ENCODE measurements at places on chromosomes 12 and 14.

DNA sequence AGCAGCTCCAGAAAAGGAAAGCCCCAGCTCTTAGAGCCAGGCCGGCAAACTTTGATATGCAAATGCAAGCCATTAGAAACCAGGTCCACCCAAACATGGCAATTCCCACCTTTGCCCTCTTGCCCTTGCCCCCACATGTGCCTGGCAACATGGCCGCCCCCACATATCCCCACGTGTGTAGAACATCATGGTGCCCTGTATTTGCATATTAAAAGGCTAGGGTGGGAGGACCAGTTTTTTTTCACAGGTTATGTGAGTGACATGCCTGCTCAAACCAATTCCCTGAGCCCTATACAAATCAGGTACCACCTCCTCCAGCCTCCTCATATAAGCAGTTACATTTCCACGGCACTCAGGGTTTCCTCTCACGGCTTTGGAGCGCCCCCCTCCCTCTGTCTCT is 6.1 kb upstream of the ALDH1L2 start:
- no peak for DNase-seq

- no peak for DNase-seq
Observed at GRCh38 chr12:121668750-121669520, 519 bp downstream of the MORN3 start.

DNA sequence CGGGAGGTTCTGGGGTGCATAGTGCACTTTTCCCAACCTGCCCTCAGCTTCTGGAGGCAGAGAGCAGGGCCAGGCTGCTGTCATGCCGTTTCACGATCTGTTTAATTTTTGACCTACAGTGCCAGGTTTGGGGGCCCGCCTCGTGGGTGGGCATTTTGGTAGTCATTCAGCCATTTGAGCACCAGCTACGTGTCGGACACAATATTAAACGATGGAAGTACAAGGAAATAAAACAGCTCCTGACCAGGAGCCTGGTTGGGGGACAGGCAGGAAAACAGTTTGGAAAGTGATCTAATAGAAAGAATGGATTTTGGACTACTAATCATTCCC is 708 bp downstream of the FNTB start:
- no peak for DNase-seq

- DNase-seq, result no peak
Observed at GRCh38 chr12:77679686-77680085, 151.0 kb upstream of the NAV3 start.

DNA sequence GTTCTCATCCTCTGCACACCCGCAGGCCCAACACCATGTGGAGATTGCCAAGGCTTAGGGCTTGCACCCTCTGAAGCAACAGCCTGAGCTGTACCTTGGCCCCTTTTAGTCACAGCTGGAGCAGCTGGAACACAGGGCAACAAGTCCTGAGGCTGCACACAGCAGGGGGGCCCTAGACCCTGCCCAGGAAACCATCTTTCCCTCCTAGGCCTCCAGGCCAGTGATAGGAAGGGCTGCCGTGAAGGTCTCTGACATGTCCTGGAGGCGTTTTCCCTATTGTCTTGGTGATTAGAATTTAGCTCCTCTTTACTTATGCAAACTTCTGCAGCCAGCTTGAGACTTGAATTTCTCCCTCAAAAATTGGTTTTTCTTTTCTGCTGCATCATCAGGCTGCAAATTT is 373.5 kb upstream of the CLEC14A start:
- DNase-seq, result no peak

GRCh38 chr12:123468786-123469185 is 10.8 kb downstream of the SNRNP35 start:
- DNase-seq, result no peak

DNA sequence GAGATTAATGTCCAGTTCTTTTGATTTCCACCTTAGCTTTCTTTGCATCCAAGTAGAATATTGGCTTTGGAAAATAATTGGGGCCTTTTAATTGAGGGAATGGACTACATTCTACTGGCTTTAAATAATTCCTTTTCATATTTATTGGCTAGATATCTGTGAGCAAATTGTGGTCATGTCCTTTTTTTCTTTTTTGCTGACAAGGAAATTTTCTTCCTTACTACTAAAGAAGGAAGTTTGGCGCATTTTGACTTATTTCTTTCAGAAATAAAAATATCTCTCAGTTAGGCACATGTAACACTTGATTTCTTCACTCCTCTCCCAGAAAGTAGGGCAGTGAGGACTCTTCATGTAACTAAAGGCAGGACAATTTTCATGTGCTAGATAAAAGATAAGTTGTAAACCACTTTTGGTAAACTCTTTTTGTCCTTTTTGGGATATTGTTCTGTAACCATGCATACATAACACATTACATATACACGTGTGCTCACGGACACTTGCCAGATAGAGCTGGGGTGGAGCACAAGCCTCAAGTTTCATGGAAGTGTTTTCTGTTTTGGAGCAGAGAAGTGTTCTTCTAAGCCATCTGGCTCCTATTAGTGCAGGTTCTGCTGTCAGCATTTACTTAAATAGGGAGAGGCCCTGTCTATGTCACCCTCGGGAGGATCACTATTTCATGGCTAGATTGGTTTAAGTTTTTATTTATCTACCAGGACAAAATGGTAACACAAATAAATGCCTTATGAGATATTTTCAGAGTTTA is 85.1 kb upstream of the LRIG3 start:
- DNase-seq, result no peak

DNA sequence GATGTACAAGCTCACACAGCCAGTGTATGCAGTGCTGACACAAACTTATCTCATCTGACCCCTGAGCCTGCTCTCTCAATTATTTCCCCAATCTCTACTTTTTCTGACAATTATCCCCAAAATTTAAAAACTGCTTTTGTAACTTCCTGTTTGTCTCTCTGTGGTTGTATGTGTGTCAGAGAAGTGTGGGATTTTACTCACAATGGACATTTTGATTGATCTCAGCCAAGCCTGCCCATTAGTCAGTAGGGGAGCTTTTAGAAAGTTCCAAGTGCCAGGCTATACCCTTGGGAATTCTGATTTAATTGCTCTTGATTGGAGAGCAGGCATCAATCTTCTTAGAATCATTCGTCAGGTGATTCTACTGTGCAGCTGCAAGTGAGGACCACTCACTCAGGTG is 64.9 kb upstream of the LMNTD1 start:
- DNase-seq, result no peak

DNA sequence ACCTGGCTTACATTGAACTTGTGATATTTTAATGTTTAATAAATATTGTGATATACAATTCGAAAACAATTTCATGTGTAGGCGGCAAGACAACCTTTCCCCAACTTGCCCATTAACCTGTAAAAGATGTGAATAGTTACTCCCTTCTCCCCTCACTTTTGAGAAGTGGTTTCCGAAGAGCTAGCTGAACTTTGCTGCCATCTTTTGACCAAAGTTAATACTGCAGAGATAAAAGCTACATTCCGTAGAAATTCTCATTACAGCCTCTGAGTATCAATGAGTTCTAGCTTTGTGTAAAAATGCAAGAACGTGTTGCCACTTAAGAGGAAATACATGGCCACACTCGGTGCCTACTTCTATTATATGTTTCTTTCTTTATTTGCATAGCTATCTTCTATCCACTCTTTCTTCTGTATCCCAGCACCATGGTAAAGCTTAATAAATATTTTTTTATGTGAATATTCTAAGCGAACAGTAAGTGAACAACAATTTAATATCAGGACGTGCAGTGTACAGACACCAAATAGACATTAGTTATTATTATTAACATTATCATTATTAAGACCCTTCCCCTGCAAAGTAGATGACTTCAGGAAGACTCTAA is 105.1 kb upstream of the TMEM260 start:
- DNase-seq, result no peak

DNA sequence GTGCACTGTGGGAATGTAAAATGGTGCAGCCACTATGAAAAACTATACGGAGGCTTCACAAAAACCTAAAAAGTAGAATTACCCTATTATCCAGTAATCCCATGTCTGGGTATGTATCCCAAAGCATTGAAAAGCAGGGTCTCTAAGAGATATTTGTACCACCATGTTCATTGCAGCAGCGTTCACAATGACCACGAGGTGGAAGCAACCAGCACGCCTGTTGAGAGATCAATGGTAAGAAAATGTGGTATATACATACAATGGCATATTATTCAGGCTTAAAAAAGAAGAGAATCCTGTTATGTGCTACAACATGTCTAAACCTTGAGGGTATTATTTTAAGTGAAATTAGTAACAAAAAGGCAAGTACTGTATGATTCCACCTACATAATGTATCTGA is 910 bp upstream of the NOPCHAP1 start:
- no peak for DNase-seq

GRCh38 chr12:113678223-113679119 is 206.8 kb upstream of the LHX5 start:
- no peak for DNase-seq

GRCh38 chr12:527241-527640 is 67.5 kb downstream of the B4GALNT3 start:
- no peak for DNase-seq

- no peak for DNase-seq
Observed at GRCh38 chr12:67386869-67387565, 117.9 kb downstream of the CAND1 start.

- peak; percentile 72 for DNase-seq
Observed at GRCh38 chr12:31896514-31897039, 62.6 kb upstream of the RESF1 start.

Measured in stimulated activated CD4-positive, alpha-beta T cell treated with anti-CD3 and anti-CD28 coated beads, TNF-alpha, amount 100 ng/mL, for 1 hour (primary cell).